Activated B cell treated with CpG ODN at 0.5 μM for 24 hours (primary cell): ENCODE measurements at places on chromosomes 11 and 22. TPM values are rescaled to one million over a fixed set of nuclear protein-coding genes. Genes with fewer than 3 reads are reported as not detected.
A peak's percentile ranks its signal among the peaks of the same experiment; 100 is the strongest.

- H3K4me3 ChIP-seq = no peak overlapping the region
- no peak for DNase-seq
- peaks cover 4% of the 10 kb centered on the region for H3K27me3 ChIP-seq
- no peaks in the 10 kb centered on the region for H3K36me3 ChIP-seq
- no peaks in the 10 kb centered on the region for H3K4me1 ChIP-seq
- H3K27ac ChIP-seq = no peak overlapping the region
Observed at GRCh38 chr22:29871684-29872083, 11.3 kb upstream of the MTMR3 start.

DNA sequence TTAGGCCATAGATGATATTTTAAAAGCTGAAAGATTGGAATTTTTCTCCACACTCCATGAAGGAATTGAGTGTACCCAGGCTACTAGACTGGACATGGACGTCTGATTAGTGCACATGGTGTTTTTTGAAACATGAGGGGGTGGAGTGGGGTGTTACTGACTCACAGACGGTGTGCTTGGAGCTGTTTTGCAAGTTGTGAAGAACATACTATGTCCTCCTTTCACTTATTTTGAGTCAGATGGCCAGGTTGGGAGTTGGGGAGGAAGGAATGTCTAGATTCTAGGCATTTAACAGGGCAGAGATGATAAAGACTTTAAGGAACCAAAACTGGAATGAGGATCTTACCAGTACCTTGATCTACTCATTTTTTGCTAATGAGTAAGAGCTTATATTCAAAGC is 158.1 kb upstream of the MTNR1B start:
- no peak overlapping the region for H3K27ac ChIP-seq
- no peak overlapping the region for H3K4me3 ChIP-seq
- DNase-seq = no peak

GRCh38 chr11:80727315-80727714 is 1286.5 kb upstream of the TENM4 start:
- DNase-seq = no peak
- no peaks in the 10 kb centered on the region for H3K27me3 ChIP-seq
- H3K36me3 ChIP-seq = no peaks in the 10 kb centered on the region
- no peaks in the 10 kb centered on the region for H3K4me1 ChIP-seq
- no peak overlapping the region for H3K27ac ChIP-seq
- H3K4me3 ChIP-seq = no peak overlapping the region

DNA sequence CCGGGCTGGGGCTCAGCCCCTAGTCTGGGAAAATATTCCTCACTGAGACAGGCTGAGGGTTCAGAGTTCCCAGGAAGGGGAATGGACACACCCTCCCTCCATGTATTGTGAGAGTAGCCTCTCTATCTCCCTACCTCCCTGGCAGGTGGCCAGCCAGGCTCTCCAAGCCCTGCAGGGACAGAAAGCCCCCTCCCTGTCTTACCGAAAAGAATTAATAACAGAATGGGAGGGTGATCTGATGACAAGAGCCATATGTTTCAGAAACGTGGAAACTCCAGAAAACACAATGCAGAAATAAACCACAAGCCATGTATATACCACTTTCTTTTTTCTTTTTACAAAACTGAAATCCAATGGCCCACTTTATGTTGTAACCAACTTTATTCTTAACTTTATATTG is 140.0 kb downstream of the CHST1 start:
- H3K27ac ChIP-seq = no peak overlapping the region
- H3K4me3 ChIP-seq = no peak overlapping the region
- DNase-seq = no peak
- peaks cover 5% of the 10 kb centered on the region for H3K27me3 ChIP-seq

- no peak overlapping the region for H3K4me3 ChIP-seq
- peaks cover 22% of the 10 kb centered on the region for H3K4me1 ChIP-seq
- H3K27me3 ChIP-seq = peaks cover 23% of the 10 kb centered on the region
- peaks cover 3% of the 10 kb centered on the region for H3K36me3 ChIP-seq
- DNase-seq = no peak
Observed at GRCh38 chr11:66293777-66294625, 2.3 kb downstream of the TMEM151A start.

GRCh38 chr22:43560651-43561050 is 148.8 kb downstream of the MPPED1 start:
- H3K4me3 ChIP-seq = no peak overlapping the region
- H3K27ac ChIP-seq = no peak overlapping the region
- no peak for DNase-seq

- no peak overlapping the region for H3K27ac ChIP-seq
- H3K36me3 ChIP-seq = no peaks in the 10 kb centered on the region
- H3K27me3 ChIP-seq = peaks cover 49% of the 10 kb centered on the region
- peaks cover 3% of the 10 kb centered on the region for H3K4me1 ChIP-seq
Observed at GRCh38 chr11:82738091-82738490, 4.4 kb upstream of the FAM181B start.

DNA sequence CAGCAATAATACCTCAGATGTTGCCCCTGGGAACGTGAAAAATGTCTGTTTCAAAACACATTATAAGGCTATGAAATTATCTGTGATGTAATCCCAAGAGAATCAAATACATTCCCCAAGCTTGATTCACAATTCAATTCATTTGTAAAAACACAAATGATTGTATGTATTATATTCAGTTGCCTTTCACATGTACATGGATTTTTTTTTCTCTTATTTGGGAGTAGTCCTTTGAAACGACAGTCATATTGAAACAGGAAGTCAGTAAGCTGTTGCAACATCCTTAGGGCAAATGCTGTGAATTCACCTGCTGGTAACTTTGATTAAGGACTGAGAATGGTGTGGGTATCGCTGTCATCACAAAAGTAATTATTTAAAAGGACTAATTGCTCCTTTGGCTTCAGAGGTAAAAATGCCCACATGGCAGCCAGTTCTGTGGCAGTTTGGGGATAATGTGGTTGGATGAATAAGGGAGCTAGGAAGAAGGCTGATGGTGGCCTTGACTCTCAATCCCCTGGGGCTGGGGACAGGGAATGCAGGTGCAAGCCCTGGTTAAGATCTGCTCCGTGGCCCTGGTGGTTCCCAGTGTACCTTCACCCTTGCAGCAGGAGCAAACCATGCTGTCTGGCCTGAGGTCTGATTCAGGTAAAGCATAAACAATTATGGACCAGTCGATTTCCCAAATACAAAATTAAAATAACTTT is 13.2 kb downstream of the EHF start:
- no peaks in the 10 kb centered on the region for H3K36me3 ChIP-seq
- DNase-seq = no peak
- H3K4me1 ChIP-seq = peaks cover 16% of the 10 kb centered on the region
- H3K27ac ChIP-seq = peak overlapping the region; percentile 85

DNA sequence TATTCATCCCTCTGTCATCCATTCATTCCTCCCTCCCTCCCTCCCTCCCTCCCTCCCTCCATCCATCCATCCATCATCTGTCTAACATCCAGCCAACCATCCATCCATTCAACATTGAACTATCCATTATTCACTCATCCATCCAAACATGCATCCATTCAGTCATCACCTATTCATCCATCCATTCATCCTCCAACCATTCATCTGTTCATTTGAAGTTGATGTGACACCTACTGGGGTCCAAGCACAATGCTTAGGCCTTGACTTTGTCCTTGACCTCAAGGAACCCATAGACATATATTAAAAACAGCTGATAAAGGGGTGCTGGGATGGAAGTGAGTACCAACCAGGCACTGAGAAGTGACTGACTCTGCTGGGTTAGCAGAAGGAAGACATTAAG is 26.6 kb downstream of the BCR start:
- peaks cover 9% of the 10 kb centered on the region for H3K36me3 ChIP-seq
- no peak for DNase-seq
- H3K27me3 ChIP-seq = no peaks in the 10 kb centered on the region
- H3K4me1 ChIP-seq = peaks cover 38% of the 10 kb centered on the region
- H3K27ac ChIP-seq = no peak overlapping the region

- H3K27ac ChIP-seq = no peak overlapping the region
- H3K4me3 ChIP-seq = no peak overlapping the region
- H3K36me3 ChIP-seq = no peaks in the 10 kb centered on the region
- no peaks in the 10 kb centered on the region for H3K27me3 ChIP-seq
Observed at GRCh38 chr11:35277827-35278226, 138.9 kb downstream of the CD44 start.

DNA sequence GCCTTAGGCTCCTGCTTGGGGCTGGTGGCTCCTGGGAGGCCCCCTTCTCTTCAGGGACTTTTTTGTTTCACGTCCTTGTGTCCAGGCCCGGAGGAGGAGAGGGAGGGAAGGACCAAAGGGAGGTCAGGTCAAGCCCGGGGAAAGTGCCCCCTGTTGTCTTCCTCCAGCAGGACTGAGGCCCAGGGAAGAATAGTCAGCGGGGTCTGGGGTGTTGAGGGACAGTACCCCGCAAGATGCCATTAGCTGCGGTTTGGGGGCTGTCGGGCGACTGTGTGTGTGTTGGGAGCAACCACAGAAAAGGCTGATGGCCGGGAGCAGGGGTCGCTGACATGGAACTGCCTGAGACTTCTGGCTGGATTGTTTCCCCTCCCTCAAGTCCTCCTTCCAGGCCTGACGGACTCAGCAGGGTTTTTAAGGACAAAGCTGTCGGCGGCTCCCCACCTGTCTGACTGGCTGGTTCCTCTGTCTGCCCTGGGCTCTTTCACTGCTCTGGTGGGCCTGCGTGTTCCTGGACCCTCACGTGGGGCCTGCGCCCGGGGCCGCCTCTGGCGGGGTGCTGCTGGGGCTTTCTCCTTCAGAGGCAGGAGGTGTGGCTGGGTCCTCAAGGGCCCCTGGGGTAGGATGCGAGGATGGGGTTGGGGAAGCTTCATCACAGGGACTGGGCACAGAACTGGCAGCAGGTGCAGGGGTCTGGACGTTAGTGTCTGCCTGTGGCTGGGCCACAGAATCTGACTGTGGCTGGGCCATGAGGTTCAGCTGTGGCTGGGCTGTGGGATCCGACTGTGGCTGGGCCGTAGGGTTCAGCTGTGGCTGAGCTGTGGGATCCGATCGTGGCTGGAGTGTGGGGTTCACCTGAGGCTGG is 1.5 kb downstream of the GPR152 start:
- H3K4me1 ChIP-seq = peaks cover 57% of the 10 kb centered on the region
- H3K4me3 ChIP-seq = no peak overlapping the region
- H3K27me3 ChIP-seq = no peaks in the 10 kb centered on the region
- peak overlapping the region; percentile 18 for H3K27ac ChIP-seq
- H3K36me3 ChIP-seq = no peaks in the 10 kb centered on the region

DNA sequence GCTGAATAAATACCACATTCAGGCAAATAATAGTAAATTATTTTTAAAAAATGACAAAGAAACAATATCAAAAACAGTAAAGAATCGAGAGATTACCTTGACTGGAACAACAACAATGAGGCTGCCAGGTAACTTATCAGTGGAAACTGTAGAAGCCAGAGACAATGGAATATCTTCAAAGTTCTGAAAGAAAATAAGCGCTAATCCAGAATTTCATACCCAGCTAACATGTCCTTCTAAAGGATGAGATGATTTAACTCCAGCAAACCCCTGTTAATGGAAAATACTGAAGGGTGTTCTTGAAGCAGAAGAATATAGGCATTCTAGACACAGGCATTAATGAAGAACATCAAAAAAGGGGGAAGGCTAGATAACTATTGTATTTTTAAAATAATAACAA is 20.7 kb upstream of the SCUBE2 start:
- no peaks in the 10 kb centered on the region for H3K4me1 ChIP-seq
- H3K27ac ChIP-seq = no peak overlapping the region
- no peak overlapping the region for H3K4me3 ChIP-seq
- no peak for DNase-seq
- H3K27me3 ChIP-seq = peaks cover 2% of the 10 kb centered on the region

DNA sequence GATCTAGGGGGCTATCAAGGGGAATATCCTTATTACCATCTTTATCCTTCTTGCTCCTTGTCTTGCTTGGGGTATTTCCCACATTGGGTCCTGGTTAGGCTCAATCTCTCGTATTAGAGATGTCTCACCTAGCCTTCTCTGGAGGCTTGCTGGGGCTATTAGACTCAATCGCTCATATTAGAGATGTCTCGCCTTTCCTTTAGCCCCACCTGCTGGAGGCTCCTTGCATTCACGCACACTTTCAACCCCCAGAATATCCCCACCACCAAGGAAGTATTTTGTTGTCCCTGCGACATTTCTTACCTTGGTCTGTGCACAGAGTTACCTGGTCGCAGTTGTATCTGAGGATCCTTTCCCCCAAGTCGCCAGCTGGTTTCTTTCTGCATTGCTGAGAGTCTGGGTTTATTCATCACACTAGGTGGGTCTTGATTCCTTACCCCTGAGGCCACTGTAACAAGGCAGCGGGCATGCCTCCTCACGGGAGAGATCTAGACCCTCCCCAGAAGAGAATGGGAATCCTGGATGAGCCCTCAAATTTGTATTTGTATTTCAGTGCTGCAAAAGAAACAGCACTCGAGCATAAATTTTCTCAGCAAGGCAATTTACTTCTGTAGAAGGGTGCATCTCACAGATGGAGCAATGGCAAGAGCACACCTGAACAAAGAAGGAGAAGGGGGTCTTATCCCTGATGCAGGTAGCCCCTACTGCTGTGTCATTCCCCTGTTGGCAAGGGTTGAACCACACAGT is 15.9 kb upstream of the HYLS1 start:
- H3K27ac ChIP-seq = peak overlapping the region; percentile 19
- peaks cover 10% of the 10 kb centered on the region for H3K4me1 ChIP-seq
- H3K27me3 ChIP-seq = no peaks in the 10 kb centered on the region
- DNase-seq = no peak
- H3K4me3 ChIP-seq = no peak overlapping the region
- H3K36me3 ChIP-seq = peaks cover 4% of the 10 kb centered on the region

GRCh38 chr11:74390697-74391096 is 7.5 kb downstream of the PGM2L1 start:
- H3K27me3 ChIP-seq = no peaks in the 10 kb centered on the region
- no peaks in the 10 kb centered on the region for H3K36me3 ChIP-seq
- H3K27ac ChIP-seq = no peak overlapping the region
- H3K4me1 ChIP-seq = peaks cover 2% of the 10 kb centered on the region

GRCh38 chr11:97087419-97087818 is 697.6 kb downstream of the JRKL start:
- no peak for DNase-seq
- no peak overlapping the region for H3K4me3 ChIP-seq
- no peaks in the 10 kb centered on the region for H3K27me3 ChIP-seq
- H3K36me3 ChIP-seq = no peaks in the 10 kb centered on the region

GRCh38 chr11:125591649-125592304 is 875 bp upstream of the STT3A start:
- no peaks in the 10 kb centered on the region for H3K27me3 ChIP-seq
- DNase-seq = peak; percentile 52
- peaks cover 58% of the 10 kb centered on the region for H3K4me1 ChIP-seq

- H3K27ac ChIP-seq = no peak overlapping the region
- DNase-seq = no peak
- H3K27me3 ChIP-seq = peaks cover 25% of the 10 kb centered on the region
- no peak overlapping the region for H3K4me3 ChIP-seq
- H3K4me1 ChIP-seq = no peaks in the 10 kb centered on the region
Observed at GRCh38 chr11:8011371-8011770, 24.2 kb downstream of the EIF3F start.

- H3K4me1 ChIP-seq = no peaks in the 10 kb centered on the region
- no peak for DNase-seq
- H3K27ac ChIP-seq = no peak overlapping the region
- no peak overlapping the region for H3K4me3 ChIP-seq
- no peaks in the 10 kb centered on the region for H3K36me3 ChIP-seq
- peaks cover 10% of the 10 kb centered on the region for H3K27me3 ChIP-seq
Observed at GRCh38 chr11:12893787-12894672, 115.1 kb upstream of the RASSF10 start.

- peaks cover 20% of the 10 kb centered on the region for H3K27me3 ChIP-seq
- peak overlapping the region; percentile 17 for H3K4me3 ChIP-seq
- H3K36me3 ChIP-seq = no peaks in the 10 kb centered on the region
- H3K4me1 ChIP-seq = peaks cover 15% of the 10 kb centered on the region
- no peak for DNase-seq
Observed at GRCh38 chr11:128658502-128658901, 35.4 kb upstream of the FLI1 start.

Gene RAB39A
- 3.6 and 4.1 TPM in 2 replicates for total RNA-seq

Gene GGT5
- not detected in 2 replicates for total RNA-seq

Gene CDHR5
- not detected in 2 replicates for total RNA-seq

Gene APOA5
- not detected in 2 replicates for total RNA-seq

Gene INS
- not detected in 2 replicates for total RNA-seq

Gene ELMOD1
- not detected in 2 replicates for total RNA-seq

Gene CD3G
- total RNA-seq = 0.20 TPM in 1 of 2 replicates, not detected in the other

Gene RAB1B
- 115 and 118 TPM in 2 replicates for total RNA-seq
